ENCODE measurements at places on chromosomes 11 and 22.

GRCh38 chr11:117738246-117738957 is 58.6 kb downstream of the DSCAML1 start:
- DNase-seq, result no peak

DNA sequence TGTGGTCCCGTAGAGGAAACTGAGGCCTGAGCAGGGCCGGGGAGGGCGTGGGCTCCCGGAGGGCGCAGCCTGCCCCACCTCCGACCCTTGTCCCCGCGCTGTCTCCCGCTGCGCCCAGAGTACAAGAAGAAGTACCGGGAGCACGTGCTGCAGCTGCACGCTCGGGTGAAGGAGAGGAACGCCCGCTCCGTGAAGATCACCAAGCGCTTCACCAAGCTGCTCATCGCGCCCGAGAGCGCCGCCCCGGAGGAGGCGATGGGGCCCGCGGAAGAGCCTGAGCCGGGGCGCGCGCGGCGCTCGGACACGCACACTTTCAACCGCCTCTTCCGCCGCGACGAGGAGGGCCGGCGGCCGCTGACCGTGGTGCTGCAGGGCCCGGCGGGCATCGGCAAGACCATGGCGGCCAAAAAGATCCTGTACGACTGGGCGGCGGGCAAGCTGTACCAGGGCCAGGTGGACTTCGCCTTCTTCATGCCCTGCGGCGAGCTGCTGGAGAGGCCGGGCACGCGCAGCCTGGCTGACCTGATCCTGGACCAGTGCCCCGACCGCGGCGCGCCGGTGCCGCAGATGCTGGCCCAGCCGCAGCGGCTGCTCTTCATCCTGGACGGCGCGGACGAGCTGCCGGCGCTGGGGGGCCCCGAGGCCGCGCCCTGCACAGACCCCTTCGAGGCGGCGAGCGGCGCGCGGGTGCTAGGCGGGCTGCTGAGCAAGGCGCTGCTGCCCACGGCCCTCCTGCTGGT is 1.9 kb downstream of the NLRP6 start:
- no peak for DNase-seq

DNA sequence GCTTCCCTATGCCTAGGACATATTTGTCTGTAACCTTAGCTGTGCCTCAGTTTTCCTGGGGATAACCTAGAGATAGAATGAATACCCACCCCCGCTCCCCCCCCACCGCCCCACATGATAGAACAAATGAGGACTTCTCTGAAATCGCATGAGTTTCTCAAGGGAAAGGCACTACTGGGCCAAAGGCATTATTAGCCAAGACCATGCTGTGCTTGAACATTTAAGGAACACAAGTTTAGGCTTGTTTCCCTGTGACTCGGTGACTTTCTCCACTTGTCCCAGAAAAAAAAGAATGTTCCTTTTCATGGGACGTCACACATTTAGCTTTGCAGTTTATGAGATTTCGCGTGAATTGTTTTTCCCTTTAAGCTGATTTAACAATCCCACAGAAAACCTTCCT is 51.4 kb upstream of the CRTAM start:
- DNase-seq, result no peak

DNA sequence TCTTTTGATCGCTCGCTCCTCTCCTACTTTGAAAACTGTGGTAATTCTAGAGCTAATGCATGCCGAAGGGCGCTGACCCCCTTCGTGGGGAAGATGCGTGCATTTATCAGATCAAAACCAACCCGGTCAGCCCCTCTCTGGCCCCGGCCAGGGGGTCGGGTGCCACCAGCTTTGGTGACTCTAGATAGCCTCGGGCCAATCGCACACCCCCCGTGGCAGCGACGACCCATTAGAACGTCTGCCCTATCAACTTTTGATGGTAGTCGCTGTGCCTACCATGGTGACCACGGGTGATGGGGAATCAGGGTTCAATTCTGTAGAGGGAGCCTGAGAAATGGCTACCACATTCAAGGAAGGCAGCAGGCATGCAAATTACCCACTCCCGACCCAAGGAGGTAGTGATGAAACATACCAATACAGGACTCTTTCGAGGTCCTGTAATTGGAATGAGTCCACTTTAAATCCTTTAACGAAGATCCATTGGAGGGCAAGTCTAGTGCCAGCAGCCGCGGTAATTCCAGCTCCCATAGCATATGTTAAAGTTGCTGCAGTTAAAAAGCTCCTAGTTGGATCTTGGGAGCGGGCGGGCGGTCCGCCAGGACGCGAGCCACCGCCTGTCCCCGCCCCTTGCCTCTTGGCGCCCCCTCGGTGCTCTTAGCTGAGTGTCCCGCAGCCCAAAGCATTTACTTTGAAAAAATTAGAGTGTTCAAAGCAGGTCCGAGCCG is 3898.2 kb upstream of the OR11H1 start:
- DNase-seq, result no peak

DNA sequence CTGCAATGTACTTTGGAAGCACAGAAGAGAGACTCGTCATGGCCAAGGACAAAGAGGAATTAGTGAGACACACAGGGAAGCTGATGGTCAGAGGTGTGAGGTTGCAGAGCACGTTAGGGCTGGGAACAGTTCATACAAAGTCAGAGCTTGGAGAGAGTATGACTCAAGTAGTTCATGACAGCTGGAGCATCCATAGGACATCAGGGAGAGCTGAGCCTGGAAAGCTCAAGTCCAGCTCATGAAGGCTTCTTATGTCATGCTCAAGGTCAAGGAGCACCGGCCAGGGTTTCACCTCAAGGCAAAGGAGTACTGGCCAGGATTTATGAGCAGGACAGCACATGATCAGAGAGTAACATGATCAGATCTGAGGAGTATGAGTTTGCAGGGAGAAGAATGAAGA is 64.6 kb upstream of the CHST1 start:
- no peak for DNase-seq

DNA sequence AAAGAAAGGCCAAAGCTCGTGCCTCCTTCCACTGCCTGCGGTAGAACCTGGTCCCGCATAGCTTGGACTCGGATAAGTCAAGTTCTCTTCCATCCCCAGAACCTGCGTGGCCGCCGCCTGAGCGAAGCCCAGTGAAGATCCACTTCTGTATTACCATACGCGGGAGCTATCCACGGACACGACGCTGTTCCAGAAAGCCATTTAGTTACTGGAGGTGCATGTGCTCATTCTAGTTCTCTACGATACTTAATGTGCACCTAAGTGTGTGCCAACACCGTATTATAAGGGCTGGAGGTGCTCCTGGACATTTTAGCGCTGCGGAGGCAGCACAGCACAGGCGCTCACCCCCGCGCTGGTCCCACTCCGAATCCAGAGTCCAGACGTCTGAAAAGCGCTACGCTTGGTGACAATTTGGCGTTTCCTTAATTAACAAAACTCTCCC is 1.4 kb downstream of the WT1 start:
- no peak for DNase-seq

Data from epithelial cell of prostate (primary cell).